ENCODE measurements at places on chromosomes 5 and 9.

DNA sequence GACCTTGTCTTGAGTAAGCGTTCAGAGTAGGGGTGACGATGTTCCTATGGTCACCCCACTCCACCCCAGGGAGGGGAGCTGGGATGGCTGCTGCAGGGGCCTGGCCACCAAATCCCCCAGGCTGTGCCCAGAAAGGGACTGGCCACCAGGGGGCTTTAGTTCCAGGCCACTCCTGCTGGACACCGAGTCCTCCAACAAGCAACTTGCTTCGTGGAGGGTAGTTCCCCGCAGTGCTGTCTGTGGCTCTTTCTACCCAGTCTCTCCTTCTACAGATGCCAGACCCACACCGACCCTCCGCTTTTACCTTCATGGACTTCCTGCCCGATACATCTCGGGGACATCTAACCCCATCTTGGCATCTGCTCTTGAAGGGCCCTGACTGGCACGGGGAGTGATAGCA, 35.7 kb upstream of the GABRP start:
- no peak for DNase-seq

DNA sequence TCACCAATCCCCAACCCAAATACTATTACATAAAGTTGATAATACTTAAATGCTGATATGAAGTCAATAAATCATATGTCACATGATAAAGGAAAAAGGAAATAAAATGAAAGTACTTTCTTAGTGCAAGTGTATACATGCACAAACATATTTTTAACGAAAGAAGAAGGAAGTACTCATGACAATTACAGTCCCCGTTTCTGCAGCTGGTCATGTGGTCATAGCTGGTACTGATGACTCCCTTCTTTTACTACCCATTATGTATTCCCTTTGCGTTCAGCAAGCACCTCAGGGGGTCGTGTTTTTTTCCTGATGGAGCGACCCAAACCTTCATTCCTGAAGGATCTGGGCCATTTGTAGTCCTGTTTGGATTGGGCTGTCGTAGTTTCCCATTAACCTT, 27.3 kb downstream of the CENPP start:
- peak; percentile 77 for DNase-seq

- no peak for DNase-seq
These were observed 2.1 kb downstream of the CCNO start for GRCh38 chr5:55231029-55231918.

DNA sequence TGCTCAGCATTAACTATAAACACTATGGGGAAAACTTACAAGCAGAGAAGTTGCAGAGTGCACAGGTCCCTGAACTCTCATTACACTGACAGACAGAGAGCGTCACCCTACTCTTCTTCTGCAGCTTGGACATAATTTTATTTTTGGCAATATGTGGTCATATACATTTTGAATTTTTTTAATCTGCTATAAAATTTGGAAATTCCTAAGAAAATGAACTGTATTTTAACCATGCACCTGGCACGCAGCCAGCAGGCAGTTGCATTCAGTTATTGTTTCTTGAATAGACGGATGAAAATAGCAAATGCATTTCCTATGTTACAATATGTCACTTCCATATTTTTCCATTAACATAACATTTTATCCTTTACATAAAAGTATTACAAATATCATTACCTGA, 100.2 kb downstream of the SLC25A46 start:
- DNase-seq, result no peak

GRCh38 chr9:35771943-35772342, 17.9 kb upstream of the MSMP start:
- no peak for DNase-seq

GRCh38 chr5:114412510-114413171, 50.8 kb downstream of the KCNN2 start:
- no peak for DNase-seq

GRCh38 chr9:91036826-91037510, 235.3 kb downstream of the SYK start:
- peak; percentile 40 for DNase-seq

DNA sequence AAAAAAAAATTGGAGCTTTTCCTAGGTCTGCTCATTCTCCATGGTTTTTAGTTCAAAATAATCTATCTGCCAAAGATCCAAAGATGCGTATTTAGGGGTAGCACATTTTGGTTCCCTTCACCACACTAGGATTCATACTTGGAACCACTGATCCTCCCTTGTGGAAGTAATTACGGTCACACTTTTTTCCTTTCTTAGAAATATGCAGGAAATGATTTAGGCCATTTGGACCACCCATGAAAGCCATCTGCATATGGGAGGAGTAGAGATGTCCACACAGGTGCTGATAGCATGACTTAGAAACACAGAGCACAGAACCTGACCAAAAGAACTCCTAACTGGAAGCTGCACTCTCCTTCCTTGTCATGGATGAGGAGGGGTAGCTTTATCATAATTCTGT, 105.9 kb upstream of the RAI14 start:
- DNase-seq, result no peak

DNA sequence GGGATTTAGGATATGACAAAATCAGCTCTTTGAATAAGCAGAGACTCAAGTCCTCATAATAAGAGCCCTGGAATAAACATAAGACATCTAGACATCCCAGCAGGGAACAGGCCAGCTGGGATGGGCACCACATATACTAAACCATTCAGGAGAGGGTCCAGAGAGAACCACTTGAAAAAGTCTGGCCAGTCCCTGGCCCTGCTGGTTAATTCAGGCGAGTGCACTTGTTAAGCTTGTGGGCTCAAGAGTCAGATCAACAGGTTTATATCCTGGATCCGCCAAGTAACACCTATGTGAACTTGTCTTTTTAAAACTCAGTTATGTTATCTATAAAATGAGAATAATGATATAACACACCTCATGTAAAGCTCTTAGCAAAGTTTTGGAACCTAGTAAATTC, 63.3 kb downstream of the CAVIN4 start:
- no peak for DNase-seq

- DNase-seq, result no peak
These were observed 79.4 kb downstream of the AUH start for GRCh38 chr9:91282292-91282691.

DNA sequence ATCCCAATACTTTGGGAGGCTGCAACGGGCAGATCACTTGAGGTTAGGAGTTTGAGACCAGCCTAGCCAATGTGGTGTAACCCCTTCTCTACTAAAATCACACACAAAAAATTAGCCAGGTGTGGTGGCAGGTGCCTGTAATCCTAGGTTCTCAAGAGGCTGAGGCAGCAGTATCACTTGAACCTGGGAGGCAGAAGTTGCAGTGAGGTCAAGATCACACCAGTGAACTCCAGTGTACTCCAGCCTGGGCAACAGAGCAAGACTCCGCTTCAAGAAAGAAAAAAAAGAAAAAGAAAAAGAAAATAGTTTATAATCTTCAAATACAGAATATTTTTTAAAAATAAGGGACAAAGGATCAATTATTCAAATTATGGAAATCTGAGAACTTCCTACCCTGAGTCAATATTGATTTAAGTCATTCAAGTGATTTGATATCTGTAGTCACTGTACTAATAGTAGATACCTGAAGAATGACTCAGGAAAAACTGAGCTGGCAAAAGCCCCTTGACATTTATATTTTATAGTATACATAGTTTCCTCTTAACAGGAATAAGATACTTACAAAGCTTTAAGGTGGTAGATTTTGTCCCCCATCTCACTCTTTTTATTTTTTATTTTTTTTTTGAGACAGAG, 61.8 kb downstream of the PTBP3 start:
- no peak for DNase-seq

GRCh38 chr5:163458778-163459385, 1.0 kb downstream of the NUDCD2 start:
- DNase-seq, result no peak

DNA sequence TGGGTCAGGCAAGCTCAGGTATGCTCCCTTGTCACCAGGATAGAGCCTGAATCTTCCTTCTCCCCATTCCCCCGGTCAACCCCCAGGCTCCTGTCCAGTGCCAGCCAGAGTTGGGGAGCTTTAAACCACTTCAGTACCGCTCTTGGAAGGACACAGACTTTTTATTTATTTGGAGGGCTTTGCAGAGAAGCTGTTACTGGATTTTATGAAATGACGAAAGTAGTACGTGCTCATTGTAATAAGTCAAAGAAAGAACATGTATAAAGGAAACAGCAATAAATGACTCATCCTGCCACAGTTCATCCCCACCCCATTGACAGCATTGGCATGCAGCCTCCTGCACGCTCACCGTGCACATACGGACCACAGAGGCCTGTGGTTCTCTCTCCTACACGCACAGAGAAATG, 230.3 kb downstream of the AUH start:
- DNase-seq, result no peak

- no peak for DNase-seq
These were observed 12.1 kb downstream of the REEP2 start for GRCh38 chr5:138450971-138451370.

GRCh38 chr5:139064613-139065012, 133.6 kb downstream of the SIL1 start:
- no peak for DNase-seq

DNA sequence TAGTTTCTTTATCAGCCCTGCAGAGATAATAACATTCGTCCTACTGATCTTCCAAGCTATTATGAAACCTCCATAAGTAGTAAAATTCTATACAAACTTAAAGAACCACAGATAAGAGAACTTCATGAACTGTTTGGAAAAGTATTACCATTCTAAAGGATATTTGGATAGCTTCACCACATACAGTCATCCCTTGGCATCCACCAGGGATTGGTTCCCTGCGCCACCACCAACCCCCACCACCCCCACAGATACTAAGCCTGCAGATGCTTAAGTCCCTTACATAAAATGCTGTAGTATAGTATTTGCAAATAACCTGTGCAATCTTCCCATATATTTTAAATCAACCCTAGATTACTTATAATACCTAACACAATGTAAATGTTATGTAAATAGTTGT, 61.4 kb upstream of the SHISAL2B start:
- no peak for DNase-seq

DNA sequence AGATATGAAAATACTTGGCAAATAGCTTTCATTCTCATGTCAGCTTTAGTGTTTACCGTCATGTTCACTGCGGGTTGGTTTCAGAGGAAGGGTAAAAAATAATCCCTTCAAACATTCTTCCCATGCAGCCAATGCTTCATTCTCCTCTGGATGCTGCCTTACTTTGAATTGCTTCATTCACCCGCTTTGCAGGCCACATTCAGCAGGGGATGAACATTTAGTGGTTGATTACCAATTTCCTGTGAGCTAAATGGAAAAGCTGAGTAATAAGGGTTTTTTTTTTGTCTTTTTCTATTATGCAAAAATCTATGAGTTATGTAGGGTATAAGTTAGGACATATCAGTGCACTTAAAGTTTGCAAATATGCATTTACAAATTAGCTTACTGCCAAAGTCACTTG, 96.3 kb upstream of the MEF2C start:
- DNase-seq, result no peak

DNA sequence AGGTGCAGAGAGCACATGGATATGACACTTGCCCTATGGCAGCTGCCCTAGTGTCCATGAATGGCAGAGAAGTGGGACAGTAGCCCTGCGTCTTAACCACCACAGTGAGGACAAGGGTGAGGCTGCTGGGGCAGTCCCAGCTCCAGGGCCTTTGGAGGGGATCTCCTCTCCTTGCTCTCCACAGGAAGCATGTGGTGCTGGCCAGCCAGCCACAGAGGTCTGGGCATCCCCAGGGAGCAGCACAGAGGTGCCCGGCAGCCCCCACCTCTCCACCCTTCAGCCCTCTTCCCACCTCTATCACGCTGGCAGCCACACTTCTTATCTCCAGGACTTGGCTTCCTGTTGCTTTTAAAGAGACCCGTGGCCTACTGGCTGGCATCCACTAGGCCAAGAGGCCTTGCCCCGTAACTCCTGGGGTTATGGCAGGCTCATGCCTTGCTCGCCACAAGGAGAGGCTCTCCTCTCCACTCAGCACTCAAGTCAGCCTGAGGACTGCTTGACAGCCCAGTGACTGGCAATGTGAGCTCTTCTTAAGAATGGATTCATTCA, 21.9 kb downstream of the CSF2 start:
- DNase-seq, result no peak

DNA sequence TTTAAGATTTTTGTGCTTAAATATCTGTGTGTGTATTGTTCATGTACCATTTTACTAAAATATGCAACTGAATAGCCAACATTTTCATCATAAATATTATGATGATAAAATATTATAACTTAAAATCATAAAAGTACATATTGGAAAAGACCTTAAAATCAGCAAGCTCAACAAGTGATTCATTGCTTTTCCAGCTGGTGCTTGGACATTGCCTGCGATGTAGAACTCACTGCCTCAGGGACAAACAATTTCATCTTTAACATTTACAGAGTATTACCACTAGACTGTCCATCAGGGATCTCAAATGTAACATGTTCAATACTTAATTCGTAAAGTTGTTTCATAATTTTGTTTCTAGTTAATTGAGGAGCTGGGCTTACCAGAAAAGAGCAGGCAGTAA, 17.5 kb upstream of the SMARCA2 start:
- DNase-seq, result no peak

GRCh38 chr5:107123014-107123413, 547.7 kb downstream of the EFNA5 start:
- no peak for DNase-seq

- DNase-seq, result no peak
These were observed 119.9 kb upstream of the BOD1 start for GRCh38 chr5:173736374-173736773.

DNA sequence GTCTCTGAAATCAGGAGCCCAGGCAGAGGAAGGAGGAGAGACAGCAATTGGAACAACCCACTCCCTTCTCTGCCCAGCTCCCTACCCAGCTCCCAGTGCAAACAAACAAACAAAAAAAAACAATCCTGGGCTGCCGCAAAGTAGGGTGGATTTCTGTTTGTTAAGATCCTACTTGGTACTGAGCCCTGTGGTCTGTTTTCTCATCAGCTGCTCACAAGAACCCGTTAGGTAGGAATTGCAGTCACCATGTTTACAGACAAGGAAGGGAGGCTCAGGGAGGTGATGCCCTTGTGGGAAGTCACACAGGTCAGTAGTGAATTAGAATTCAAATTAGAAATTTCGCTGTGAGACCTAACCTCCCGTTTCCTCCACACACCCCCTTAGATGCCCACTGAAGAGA, 128.8 kb upstream of the RAD23B start:
- DNase-seq, result no peak

DNA sequence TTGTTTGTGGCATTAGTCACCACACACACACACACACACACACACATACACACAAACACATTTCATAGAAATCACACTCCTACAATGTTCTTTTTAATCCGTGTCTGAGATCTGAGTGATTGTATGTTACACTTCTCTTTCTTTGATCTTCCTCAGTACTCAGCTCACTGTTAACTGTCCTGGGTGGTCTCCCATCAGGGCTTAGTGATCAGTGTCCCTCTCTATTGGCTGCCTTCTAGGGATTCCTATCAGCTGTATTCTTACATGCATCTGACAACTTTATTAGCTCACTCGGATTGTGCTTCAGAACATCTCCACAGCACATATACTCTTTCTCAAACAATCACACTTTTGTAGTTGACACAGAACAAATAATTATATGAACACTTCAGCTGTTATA, 170.2 kb upstream of the POU5F2 start:
- DNase-seq, result no peak

GRCh38 chr9:15622318-15622971, 69.6 kb downstream of the CCDC171 start:
- no peak for DNase-seq
